ENCODE measurements at places on chromosomes 2 and 18.
A peak's percentile ranks its signal among the peaks of the same experiment; 100 is the strongest.

DNA sequence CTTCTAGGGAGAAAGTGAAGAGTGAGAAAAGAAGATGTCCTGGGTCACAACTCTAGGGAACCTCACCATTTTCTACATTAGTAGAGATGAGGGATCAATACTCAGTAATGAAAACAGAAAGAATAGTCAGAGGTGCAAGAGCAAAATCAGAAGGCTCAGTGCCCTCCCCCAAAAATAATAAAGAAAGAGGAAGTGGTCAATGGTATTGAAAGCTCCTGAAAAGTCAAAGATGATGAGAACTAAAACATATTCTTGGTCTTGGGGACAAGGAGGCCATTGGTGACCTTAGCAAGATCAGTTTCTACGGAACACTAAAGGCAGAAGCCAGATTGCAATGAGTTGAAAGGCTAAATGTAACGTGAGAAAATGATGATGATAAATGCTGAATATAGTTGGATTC lies 24.5 kb upstream of the MYO1B start:
- DNase-seq, result no peak

DNA sequence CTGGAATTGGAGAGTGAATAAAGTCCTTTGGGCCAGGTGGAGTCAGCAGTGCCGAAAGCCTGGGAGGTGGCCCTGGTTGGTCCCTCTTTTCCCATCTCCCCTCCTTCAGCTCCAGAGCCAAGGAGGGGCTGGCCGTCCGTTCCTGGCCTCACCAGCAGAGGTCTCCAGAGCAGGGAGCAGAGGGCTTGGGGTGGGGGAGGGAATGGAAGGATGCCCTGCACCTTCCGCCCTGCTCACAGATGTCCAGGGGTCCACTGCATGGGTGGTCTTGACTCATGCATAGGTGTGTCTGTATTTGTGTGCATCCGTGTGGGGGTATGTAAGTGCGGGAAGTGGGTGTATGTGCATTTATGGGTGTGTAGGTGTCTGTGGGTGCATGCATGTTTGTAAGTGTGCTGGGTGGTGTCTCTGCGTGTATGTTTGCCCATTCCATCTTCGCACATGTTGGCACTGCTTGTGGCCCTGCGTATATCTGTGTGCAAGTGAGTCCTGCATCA lies 201.8 kb downstream of the ZFP36L2 start:
- peak; percentile 75 for DNase-seq

DNA sequence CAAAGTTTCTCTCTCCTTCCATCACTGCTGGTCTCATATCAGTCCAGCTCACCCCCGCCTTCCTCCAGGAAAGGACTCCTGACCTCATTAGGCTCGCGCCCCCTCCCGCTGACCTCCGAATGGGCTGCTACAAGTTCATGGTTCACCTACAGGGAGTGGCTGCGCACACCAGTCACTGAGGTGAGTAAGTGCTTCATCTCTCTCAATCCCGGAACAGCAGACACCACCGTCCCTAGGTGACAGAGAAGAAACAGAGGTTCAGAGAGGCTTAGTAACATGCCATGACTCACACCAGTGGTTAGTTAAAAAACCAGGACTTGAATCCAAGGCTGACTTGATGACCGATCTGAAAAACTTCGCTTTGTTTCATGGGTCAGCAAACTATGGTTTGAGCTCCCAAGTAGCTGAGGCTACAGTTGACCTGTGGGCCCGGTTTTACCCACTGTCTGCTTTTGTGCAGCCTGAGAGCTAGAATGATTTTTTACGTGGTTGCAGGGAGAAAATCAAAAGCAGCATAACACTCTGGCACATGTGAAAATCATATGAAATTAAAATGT lies 42.0 kb downstream of the ZFP36L2 start:
- DNase-seq, result peak; percentile 89

DNA sequence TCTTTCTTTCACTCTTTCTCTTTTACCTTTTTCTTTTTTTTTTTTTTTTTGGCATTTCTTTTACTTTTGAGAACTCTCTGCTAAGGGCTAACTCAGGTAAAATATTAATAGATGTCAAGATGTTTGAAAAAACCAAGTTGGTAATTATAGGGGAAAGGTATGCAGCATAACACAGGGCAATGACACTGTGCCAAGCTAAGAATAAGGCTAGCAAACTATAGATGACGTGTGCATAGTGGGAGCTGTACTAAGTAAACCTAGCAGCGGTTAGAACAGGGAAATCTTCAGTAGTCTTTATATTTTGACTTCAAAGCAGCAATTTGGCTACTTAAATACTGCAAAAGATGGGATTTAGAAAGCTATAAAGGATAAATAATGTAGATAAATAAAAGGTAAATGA lies 415.4 kb upstream of the RGPD4 start:
- no peak for DNase-seq

GRCh38 chr2:173326806-173327205 lies 27.9 kb upstream of the CDCA7 start:
- no peak for DNase-seq

- DNase-seq, result no peak
Observed at GRCh38 chr2:158529379-158530259, 72.9 kb downstream of the PKP4 start.

GRCh38 chr2:124702777-124703176 lies 677.7 kb downstream of the CNTNAP5 start:
- no peak for DNase-seq

Measured in MCF 10A (cell line).